Right renal pelvis (tissue), 4 donors: ENCODE measurements at places on chromosomes 5 and 9. TPM values are rescaled to one million over a fixed set of nuclear protein-coding genes. Genes with fewer than 3 reads are reported as not detected.

DNA sequence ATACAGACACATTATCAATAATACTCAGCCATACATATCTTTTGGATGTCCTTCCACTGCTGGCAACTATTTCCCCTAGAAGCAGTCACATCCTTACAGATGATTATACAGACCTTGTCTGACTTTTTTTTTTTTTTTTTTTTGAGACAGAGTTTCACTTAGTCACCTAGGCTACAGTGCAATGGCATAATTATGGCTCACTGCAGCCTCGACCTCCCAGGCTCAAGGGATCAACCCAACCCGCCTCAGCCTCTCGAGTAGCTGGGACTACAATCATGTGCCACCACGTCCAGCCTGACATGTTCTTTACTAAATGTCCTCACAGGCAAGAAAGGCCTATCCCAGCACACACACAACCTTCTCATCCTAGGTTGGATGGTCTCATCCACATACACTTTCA is 24.0 kb downstream of the NR6A1 start:
- DNase-seq: no peak

The LHFPL2 gene
- polyA plus RNA-seq: 58.7 TPM

GRCh38 chr5:132258102-132259068 is 889 bp downstream of the PDLIM4 start:
- DNase-seq: no peak

The TEX10 gene
- 44.0 TPM for polyA plus RNA-seq

- no peak for DNase-seq
Observed at GRCh38 chr9:13971415-13971814, 342.5 kb downstream of the NFIB start.

- DNase-seq: no peak
Observed at GRCh38 chr9:89945133-89945532, 340.3 kb downstream of the GADD45G start.

DNA sequence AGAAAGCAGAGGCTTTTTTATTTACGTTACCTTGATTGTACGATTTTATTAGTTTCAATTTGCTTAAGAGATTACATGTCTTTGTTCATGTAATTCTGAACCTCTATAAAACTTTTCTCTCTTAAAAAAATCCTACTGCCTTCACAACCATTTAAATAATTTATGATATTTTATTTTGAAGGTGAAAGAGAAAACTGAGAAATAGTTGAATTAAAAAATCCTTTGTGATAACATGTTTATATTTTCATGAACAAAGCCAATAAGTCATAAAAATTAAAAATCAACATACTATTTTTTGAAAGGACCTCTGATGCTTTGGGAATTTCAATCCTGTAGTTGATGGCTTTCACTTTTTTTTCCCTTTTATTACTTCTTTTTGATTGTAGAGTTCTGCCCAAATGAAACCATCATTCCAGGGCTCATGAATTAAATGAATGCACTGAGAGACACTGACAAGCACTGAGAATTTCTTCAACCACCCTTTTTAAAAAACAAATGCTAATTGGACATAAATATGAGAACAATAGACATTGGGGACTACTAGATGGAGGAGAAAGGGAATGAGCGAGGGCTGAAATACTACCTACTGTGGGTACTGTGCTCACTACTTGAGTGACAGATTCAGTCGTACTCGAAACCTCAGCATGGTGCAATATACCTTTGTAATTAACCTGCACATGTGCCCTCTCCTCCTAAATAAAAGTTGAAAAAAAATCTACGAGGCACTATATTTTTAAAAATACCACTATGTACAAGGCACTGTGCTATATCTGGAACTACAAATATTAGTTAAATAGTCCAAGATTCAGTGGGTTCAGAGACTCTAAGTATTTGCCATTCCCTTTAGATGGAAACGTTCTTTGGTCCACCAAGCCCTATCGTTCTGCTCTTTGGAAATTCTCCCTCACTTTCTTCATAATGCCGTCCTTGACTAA is 5.9 kb downstream of the CDKN2A start:
- no peak for DNase-seq

- DNase-seq: no peak
Observed at GRCh38 chr5:428754-429452, 14.1 kb upstream of the EXOC3 start.

The CCL27 gene
- 0.46 TPM for polyA plus RNA-seq

GRCh38 chr9:114046875-114047274 is 31.2 kb downstream of the AMBP start:
- no peak for DNase-seq

- DNase-seq: no peak
Observed at GRCh38 chr5:65821966-65822365, 100.0 kb downstream of the NLN start.
